ENCODE measurements at places on chromosomes 13 and 19.

DNA sequence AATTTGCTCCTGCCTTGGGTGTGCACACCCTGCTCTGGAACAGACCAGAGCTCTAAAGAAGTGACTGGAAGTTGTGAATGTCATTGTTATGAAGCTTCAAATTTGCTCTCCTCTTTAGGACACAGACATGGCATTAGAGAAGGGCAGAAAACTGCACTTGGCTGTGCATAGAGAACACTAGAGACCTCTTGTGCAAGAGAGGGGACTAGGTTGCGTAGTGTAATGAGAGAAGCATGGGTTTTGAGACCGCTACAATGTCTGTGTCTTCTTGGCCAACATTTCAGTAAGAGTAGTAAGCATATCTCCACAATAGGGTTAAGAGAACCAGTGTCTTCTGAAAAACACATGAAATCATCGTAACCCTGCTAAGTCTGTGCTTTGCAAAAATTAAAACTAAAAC lies 423.3 kb downstream of the SPRY2 start:
- no peak for DNase-seq

DNA sequence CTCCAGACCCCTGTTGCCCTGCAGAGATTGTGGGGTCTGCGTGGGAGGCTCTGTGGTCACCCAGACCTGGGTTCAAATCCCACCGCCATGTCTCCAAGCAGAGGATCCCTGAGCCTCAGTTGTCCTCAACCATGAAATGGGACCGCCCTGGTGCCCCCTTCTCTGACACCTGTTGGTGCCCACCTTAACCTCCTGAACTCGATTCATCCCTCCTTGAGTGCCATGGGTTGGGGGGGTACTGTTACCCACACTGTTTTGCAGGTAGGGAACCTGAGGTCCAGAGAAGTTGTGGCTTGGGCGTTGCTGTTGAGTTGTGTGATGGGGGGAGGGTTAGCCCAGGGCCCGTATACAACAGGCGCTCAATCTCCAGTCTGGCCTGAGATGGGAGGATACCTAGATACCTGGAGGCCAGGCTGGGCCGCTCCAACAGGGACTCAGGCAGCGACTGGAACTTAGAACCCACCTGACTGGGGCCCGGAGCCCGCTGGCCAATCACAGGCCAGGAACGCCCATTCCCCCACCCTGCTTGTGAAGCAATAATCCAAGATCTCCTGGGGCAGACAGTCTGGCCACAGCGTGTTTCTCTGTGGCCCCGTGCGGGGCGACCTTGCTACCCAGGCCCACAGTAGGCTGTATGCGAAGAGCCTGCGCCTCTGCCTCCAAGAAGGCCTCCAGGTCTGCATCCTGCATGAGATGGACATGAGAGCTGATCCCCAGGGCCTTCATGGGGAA lies 2.8 kb downstream of the ARID3A start:
- peak; percentile 60 for DNase-seq

DNA sequence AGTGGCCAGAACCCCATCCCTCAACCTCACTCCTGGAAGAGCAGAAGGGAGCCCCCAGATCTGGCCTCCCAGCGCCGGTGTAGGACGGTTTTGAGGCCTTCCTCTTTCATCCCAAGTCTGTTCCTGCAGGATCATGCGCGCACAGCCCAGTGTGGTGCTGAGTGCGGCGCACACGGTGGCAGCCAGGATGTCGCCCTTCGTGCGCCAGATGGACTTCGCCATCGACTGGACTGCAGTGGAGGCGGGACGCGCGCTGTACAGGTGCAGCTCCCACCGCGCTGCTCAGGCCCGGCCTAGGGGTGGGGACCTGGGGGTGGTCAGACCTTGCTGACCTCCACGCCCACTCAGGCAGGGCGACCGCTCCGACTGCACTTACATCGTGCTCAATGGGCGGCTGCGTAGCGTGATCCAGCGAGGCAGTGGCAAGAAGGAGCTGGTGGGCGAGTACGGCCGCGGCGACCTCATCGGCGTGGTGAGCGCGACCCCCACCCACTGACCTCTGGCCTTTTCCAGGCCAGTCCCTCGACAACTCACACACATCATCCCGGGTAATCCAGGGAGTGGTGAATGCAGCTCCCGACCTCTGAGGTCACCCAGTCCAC lies 14.8 kb downstream of the PNPLA6 start:
- peak; percentile 87 for DNase-seq

DNA sequence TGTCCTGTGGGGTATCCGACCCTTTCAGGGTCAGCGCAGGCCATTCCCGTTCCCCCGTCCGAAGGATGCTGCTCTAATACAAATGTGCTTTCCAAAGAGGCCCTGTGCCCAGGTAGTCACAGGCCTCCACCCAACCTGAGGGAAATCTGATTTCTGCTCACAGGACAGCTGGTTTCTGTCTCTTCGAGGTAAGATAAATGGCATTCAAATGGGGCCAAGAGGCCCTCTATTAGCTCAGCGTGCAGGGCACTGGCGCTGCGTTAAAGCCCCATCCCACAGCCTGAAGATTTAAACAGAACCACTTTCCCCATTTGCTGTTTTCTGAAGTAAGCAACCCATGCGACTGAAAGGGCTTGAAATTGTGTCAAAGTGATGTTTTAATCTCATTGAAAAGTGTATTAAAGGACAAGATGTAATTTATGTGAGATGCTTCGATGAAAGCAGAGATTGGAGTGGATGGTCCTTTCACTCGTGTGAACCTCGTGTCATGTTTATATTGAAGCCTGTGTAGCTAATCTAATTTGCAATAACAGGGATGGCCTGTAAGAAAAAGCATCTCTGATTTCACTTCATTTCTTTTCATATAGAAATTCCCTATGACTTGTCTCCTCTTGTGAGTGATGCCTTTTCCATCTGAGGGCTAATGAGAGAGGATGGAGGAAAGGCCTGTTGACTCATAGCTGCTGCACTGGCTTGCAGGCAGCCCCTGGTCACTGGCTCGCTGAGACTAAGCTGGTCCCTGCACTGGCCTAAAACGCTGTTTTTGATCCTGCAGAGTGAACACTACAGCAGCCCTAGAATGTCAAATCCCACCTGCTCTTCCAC lies 7.3 kb upstream of the SOX1 start:
- DNase-seq = no peak

- DNase-seq = no peak
Measured at GRCh38 chr19:35264268-35265125, 4.3 kb upstream of the USF2 start.

Data from kidney (tissue), 22 donors.